ENCODE measurements at places on chromosomes 2 and 18. TPM values are rescaled to one million over a fixed set of nuclear protein-coding genes. Genes with fewer than 3 reads are reported as not detected.

Gene CCDC138
- 12.0 TPM for total RNA-seq

Gene GCG
- total RNA-seq, result not detected

DNA sequence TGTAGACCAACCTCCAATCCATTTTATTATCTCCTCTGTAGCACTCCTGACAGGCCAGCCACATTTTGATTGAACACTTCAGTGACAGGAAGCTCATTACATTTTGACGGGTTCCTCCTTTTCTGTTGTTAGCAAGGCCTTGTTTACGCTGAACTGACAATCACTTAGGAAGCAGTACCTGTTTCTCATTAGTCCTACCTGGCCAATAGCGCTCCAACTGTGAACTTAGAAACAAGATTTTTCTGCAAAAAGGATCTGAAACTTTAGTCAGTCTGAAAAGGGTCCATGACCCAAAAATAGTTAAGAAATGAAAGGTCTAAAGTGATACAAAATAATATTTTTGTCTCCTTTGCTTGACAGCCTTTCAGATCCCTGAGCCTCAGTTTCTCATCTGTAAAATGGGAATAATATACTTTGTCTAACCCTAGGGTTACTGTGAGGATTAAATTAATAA, 119.6 kb upstream of the MSTN start:
- no peak for DNase-seq

- no peak for DNase-seq
Measured at GRCh38 chr2:71521436-71521950, 68.1 kb downstream of the DYSF start.
